Right ventricle myocardium superior (tissue), 1 donor: ENCODE measurements at places on chromosomes 7 and 10.

DNA sequence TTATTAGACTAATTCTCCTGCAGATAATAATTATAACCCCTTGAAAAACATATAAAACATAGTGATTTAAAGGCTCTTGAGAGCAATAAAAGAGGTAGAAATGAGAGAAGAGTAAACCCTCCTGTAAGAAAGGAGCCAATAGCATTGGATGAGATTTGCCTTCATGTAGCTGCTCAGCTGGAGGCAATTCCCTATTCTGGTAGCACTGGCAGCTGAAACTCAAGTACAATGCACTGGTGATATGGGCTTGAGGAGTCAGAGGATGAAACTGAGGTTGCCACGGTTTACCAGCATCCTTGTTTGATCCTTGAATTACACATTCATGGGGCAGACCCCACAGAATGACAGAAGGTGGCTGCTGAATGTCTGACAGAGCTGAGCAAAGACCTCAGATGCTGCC lies 76.4 kb downstream of the CTTNBP2 start:
- DNase-seq: no peak

DNA sequence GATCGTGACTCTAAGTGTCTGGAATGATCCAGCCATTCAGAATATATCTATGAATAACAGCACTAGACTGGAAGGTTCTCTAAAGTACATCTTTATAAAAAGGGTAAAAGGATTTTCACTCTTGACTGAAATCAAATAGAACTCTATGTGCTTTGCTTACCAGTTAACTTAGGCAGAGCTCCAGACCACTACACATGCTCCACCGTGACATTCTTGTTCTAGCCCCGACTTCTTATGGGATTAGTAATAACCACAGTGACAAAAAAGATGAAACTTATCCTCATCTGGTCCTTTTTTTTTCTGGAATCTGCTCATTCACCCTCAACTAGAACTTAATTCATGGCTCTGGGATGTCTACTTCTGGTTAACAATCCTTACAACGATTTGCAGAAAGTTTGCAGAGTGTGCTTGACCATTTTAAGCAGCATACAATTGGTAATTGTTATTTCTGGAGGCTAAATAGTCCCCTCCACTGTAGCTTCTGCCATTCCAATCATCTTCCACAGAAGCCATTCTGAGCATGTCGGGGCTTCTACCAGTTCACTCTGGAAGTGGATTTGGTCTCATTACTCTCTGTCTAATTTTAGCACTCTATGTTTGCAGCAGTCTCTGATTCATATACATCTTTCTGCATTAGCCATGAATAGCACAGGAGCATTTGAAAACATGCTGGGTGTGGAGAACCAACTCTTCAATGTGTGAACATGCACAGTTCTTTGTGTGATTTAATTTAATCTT lies 163.7 kb upstream of the CDC14C start:
- DNase-seq: no peak

GRCh38 chr10:100636848-100637553 lies 101.3 kb downstream of the HIF1AN start:
- no peak for DNase-seq

GRCh38 chr10:19944911-19945663 lies 128.9 kb downstream of the PLXDC2 start:
- peak; percentile 63 for DNase-seq

DNA sequence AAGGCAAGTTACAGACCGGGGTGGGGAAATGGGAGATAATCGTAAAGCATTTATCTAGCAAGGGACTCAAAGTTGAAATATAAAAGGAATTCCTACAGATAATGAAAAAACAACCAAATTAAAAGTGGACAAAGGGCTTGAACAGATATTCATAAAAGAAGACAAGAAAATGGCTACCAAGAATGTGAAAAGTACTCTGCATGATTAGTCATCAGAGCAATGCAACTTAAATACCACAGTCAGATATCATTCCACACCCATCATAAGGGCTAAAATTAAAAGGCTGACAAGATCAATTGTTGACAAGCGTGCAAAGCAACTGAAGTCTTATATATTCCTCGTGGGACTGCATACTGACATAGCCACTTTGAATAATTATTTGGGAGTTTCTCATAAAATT lies 124.6 kb upstream of the RSU1 start:
- DNase-seq: no peak

- peak; percentile 45 for DNase-seq
These were observed 76.2 kb downstream of the CTBP2 start for GRCh38 chr10:125084191-125084613.

- DNase-seq: peak; percentile 50
These were observed 526 bp downstream of the CH25H start for GRCh38 chr10:89206402-89207180.

- no peak for DNase-seq
These were observed 267.8 kb downstream of the PARD3 start for GRCh38 chr10:34547291-34547690.

GRCh38 chr10:132257271-132257670 lies 50.5 kb downstream of the STK32C start:
- DNase-seq: no peak

- DNase-seq: no peak
These were observed 44.4 kb downstream of the AFAP1L2 start for GRCh38 chr10:114359953-114360345.

- no peak for DNase-seq
These were observed 731.4 kb downstream of the KCNMA1 start for GRCh38 chr10:76906256-76906655.

- no peak for DNase-seq
These were observed 44.2 kb downstream of the GLRX3 start for GRCh38 chr10:130180416-130180815.

DNA sequence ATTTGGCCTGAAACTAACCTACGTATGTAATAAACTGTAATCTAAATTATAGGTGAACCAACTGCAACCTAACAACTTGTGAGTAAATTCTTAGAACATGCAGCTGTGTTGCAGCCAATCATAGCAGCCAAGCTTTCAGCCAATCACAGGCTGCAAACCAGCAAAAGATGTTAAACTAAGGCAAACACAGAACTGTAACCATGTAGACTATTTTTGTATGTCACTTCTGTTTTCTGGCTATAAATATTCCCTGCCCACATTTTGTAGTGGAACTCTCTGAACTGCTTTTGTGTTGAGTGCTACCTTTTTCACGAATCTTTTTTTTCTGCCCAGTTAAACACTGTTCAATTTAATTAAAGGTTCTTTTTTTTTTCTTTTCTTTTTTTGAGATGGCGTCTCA lies 28.2 kb upstream of the ZPBP start:
- DNase-seq: no peak
